ENCODE measurements at places on chromosomes 4 and X.

DNA sequence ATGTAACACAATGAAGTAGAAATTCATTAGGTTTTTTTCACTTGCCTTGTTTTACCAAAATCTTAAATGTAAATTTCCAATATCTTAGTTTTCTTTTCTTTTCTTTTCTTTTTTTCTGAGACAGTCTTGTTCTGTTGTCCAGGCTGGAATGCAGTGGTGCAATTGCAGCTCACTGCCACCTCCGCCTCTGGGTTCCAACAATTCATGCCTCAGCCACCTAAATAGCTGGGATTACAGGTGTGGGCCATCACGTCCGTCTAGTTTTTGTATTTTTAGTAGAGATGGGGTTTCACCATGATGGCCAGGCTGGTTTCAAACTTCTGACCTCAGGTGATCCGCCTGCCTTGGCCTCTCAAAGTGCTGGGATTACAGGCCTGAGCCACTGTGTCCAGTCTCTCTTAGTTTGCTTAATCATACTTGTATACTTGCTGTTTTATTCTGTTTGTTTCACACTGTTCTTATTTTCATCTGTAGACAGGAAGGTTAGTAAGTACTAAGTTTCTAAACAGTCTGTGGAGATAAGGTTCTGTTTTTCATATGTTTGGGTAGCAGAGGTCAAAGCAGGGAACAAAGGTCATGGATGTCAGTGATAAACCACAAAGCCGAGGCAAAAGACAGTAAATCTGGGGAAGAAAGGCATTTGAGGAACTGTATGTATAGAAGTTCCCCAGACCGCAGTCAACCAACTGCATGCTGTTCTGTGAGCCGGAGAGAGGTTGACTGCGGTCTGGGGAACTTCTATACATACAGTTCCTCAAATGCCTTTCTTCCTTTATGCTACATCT lies 129.1 kb downstream of the CBR4 start:
- no peak for DNase-seq

DNA sequence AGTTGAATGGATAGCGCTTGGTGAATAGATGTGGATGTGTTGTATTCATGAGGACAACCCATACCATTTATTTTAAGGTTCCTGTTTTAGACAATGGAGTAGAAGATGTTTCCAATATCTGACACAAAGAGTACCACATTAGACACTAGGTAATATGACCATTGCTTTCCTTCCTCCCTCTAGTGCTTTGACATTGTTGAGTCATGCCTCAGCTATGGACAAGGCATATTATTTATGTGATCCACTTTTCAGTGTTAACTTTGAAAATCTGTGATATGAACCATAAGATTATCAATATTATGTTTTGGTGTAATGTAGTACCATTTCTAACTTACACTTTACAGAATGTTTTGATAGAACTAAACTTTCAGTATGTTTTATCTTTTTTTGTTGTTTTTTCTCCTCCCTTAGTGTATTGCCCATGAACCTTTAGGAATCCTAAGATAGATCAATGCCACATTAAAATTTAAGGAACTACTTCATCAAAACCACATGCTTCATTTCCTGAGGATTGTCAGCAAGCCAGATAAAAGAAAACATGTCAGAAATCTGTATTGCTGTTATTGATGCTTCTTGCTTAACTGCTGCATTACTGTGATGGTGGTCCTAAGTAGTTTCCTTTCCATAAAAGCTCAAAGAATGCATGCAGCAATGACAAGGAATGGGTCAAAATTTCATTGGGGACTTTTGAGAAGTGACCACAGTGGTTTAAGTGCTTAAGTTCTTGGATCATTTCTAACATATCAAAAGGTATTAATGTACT lies 105.0 kb downstream of the PCDH7 start:
- no peak for DNase-seq

DNA sequence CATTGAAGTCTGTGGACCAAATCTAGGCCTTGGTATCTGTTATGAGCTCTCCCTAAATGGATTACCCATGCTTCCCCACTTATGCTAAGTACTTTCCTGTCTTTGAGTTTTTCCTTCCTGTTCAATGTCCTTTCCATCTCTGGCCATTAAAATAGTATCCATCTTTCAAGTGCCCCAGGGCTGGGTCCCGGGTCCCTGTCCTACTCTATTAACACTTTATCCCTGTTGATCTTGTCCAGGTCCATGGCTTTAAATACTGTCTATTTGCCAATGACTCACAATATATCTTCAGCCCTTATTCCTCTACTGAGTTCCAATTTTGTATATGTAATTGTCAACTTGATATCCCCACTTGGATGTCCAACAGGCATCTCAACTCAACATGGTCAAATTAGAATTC lies 17.7 kb upstream of the RPS6KA3 start:
- DNase-seq: no peak

- no peak for DNase-seq
Observed at GRCh38 chr4:6126971-6127745, 73.2 kb downstream of the JAKMIP1 start.

- DNase-seq: no peak
Observed at GRCh38 chr4:53147197-53147596, 218.7 kb downstream of the SCFD2 start.

GRCh38 chr4:187332141-187332540 lies 608.5 kb upstream of the FAT1 start:
- DNase-seq: no peak

GRCh38 chr4:17009871-17010367 lies 111.5 kb upstream of the LDB2 start:
- no peak for DNase-seq

GRCh38 chrX:38879631-38880220 lies 78.5 kb downstream of the MID1IP1 start:
- no peak for DNase-seq
